ENCODE measurements at places on chromosomes 2 and 18.

DNA sequence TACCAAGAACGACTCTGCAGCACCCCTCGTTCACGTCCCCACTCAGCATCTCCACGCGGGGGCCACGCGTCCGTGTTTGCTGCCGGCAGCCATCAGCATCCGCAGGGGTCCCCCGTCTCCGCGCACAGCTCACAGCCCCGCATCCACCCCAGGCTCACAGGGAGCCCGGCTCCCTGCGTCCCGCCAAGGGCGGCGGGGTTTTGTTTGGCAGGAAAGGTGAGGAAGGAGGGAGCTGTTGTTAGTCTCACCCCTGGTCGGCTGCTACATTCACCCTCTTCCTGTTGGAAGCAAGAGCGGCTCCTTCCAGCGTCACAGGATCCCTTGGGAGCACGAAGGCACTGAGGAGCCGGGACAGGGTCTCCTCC lies 131.0 kb upstream of the CTDP1 start:
- no peak for DNase-seq

- DNase-seq, result no peak
Observed at GRCh38 chr2:178076130-178076529, 3.6 kb upstream of the PDE11A start.

DNA sequence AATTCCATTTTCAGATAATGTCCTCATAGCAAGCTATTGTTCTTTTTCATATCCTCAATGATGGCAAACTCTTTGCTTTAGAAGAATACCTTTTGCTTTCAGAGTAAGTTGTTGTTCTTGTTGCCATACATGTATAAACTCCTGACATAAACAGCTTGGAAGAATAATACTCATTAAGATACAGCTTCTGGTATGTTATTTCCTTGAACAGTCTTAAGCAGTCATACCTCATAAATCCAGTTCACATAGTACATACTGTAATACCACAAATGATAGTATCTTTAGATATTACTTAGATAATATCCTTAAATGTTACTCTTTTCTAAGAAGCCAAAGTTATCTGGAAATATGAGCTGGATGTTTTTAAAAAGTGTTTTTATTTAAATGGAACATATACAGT lies 23.2 kb downstream of the METTL8 start:
- DNase-seq, result no peak

DNA sequence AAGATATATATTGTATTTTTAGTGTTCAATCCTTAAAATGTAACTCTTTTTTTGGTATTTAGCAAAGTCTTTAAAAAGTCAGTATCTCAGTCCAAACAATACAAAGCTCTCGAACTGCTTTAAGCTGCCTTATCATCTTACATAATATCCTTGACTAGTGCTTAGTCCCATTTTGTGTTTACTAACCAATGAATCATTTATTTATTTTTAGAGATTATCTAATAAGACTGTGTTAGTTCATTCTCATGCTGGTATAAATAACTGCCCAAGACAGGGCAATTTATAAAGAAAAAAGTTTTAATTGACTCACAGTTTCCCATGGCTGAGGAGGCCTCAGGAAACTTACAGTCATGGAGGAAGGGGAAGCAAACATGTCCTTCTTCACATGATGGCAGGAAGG lies 248.3 kb upstream of the KYNU start:
- DNase-seq, result no peak

- peak; percentile 31 for DNase-seq
Observed at GRCh38 chr2:20589975-20590703, 60.8 kb downstream of the HS1BP3 start.

DNA sequence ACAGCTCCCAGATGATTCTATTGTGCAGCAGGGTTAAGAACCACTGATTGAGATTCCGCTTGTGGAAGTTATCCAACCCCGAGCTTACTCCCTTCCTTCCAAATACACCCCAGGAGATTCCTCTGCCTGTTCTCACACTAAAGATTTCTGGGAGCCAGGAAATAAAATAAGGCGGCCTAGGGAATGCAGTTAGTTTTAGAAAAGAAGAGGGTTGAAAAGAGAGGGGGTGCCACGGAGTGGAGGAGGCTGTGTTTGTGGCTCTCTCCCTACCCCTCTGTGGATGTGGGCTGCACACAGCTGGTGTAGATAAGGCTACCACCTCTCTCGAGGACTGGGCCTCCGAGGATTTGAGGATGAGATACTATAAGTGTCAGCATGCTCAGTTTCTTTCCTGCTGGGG lies 25.1 kb upstream of the SP3 start:
- no peak for DNase-seq

- DNase-seq, result peak; percentile 81
Observed at GRCh38 chr2:91477731-91478672, 2786.5 kb downstream of the RPIA start.

DNA sequence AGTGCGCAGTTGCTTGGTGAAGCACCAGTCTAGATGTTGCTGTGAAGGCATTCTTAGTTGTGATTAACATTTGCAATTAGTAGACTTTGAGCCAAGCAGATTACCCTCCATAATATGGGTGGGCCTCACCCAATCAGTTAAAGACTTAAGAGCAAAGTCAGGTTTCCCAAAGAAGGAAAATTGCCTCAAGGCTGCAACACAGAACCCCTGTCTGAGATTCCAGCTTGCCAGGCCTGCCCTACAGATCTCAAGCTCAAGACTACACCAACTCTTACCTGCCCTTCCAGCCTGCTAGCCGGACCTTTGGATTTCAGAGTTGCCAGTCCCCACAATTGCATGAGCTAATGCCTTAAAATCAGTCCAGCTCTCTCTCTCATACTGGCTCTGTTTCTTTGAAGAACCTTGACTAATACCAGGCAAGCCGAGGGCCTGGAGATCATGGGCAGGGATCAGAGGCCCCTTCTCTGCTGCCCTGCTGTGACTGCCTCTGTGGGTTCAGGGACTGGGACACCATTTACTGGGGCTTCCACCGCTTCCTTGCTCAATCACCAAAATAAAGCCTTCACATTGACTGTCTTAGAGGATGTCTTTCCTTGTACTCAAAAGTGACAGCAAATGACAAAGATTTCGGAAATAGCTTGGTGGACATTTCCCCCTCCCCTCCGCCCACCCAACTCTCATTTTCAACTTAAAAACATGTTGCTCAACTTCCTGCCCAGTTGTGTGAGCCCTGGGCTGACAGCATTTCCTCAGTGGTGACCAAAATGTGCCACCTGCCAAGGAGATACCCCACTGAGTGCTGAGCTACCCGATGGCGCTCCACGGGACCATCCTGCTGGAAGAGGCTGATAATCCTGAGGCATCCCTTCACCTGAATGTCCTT lies 86.7 kb downstream of the GALNT14 start:
- DNase-seq, result no peak

GRCh38 chr2:217061916-217062505 lies 202.1 kb upstream of the TNP1 start:
- no peak for DNase-seq

GRCh38 chr2:95015261-95015912 lies 10.1 kb upstream of the MAL start:
- DNase-seq, result no peak

- no peak for DNase-seq
Observed at GRCh38 chr2:238449909-238450417, 23.2 kb downstream of the ASB1 start.

- no peak for DNase-seq
Observed at GRCh38 chr18:46148810-46149209, 44.6 kb downstream of the HAUS1 start.
